Suprapubic skin (tissue), 4 donors: ENCODE measurements at places on chromosomes 12 and 14. TPM values are rescaled to one million over a fixed set of nuclear protein-coding genes. Genes with fewer than 3 reads are reported as not detected.

EIF5 gene
- total RNA-seq = 241 TPM

CLEC4C gene
- not detected for total RNA-seq

TAS2R9 gene
- total RNA-seq = not detected

SP7 gene
- total RNA-seq = not detected

ENDOU gene
- 22.9 TPM for total RNA-seq

AICDA gene
- total RNA-seq = not detected

DDX11 gene
- 13.0 TPM for total RNA-seq

MARK3 gene
- total RNA-seq = 59.0 TPM

STYX gene
- 15.7 TPM for total RNA-seq

APAF1 gene
- total RNA-seq = 12.8 TPM

RFX4 gene
- not detected for total RNA-seq

FIGNL2 gene
- 0.30 TPM for total RNA-seq

MAP3K9 gene
- 13.0 TPM for total RNA-seq

RASSF8 gene
- 5.4 TPM for total RNA-seq

TNS2 gene
- 117 TPM for total RNA-seq

CCDC177 gene
- total RNA-seq = not detected

ARHGEF40 gene
- 22.8 TPM for total RNA-seq

NRXN3 gene
- total RNA-seq = 3.5 TPM

NID2 gene
- total RNA-seq = 1.0 TPM

CLEC2A gene
- 35.7 TPM for total RNA-seq

PRH2 gene
- total RNA-seq = not detected

FAM90A1 gene
- not detected for total RNA-seq

SERPINA3 gene
- total RNA-seq = 31.0 TPM

EPYC gene
- total RNA-seq = not detected

AKAP6 gene
- 4.2 TPM for total RNA-seq

KLRG1 gene
- 2.4 TPM for total RNA-seq

TEX22 gene
- not detected for total RNA-seq

HOXC5 gene
- total RNA-seq = not detected

HOXC13 gene
- 6.0 TPM for total RNA-seq

TEX52 gene
- not detected for total RNA-seq

LMNTD1 gene
- 2.7 TPM for total RNA-seq

PRKD1 gene
- total RNA-seq = 3.0 TPM

ADSS1 gene
- 11.0 TPM for total RNA-seq

GDF3 gene
- not detected for total RNA-seq
